ENCODE measurements at places on chromosomes 3 and 15.

GRCh38 chr3:141151439-141151838 lies 80.2 kb upstream of the PXYLP1 start:
- DNase-seq, result no peak

GRCh38 chr15:82874267-82874666 lies 64.8 kb downstream of the WHAMM start:
- no peak for DNase-seq

DNA sequence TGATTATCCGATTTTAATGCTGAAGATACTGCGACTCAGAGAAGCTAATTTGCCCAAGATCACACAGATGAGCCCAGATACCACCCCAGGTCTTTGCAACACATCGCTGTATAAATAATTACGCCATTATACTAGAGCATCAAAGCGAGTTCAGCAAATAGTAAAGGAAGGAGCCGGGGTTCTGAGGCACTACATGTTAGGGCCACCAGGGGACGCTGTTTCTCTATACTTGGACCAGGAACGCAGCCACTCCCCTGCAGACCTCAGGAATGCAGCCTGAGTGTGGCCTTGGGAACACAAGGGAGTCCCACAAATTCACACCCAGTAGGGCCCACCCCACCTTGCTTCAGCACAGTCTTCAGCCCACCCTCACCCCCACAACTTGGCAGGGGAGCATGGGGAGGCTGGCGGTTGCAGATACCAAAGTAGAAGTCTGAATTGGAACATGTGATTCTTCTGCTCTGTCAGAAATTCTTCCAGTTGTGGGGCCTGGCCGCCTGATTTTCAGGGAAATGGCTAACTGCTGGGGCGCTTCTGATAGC lies 57.8 kb upstream of the RYK start:
- DNase-seq, result no peak

DNA sequence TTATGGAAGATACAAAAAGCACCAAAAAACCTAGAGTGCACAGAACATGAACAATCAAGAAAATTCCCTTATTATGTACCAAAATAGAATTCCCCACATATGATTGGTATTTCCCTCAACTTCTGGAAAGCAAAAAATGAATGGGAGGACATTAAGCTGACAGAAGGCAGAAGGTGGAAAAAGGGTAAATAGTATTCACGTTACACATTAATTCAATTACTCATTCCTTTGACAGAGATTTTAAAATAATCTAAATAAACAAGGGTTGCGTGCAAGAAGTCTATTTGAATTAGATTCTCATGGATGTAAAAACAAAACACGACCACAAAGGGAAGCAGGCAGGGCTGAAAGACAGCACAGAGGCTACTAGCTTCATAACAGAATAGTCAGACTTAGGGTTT lies 260.5 kb upstream of the ZPLD1 start:
- no peak for DNase-seq

DNA sequence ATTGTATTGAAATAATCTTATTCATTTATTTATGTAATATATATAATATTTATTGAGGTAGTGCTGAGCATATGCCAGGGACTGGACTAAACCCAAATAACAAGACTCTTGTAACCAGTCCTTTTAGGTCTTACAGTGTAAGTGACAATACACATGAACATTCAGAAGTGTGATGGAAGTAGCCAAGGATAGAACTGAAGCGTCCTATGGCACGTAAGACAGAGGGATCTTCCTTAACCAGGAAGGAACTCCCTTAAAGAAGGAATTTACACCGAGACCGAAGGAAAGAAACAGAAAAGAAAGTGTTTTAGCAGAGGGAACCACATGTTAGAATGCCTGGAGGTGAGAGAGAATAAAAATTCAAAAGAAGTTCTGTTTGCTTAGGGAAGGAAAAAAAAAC lies 23.6 kb upstream of the CLDN1 start:
- no peak for DNase-seq
